ENCODE measurements at places on chromosomes 12 and 14.

DNA sequence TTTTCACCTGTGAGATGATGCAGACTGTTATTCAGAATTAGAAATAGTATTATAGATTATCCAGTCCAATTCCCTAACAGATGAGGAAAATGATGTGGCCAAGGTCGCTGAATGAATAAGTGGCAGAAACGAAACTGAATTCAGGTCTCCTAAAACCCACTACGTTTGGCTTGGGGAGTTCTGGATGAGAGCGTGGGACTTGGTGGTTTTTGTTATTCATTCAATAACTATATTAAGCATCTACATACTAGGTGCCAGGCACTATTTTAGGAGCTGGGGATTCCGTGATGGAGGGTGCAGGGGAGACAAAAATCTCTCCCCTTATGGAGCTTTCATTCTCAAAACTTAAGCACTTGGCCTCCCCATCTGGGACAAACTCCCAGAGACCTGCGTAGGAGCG, 813 bp upstream of the CCDC184 start:
- DNase-seq: no peak

- DNase-seq: no peak
Observed at GRCh38 chr14:100730581-100730980, 3.9 kb downstream of the DLK1 start.

DNA sequence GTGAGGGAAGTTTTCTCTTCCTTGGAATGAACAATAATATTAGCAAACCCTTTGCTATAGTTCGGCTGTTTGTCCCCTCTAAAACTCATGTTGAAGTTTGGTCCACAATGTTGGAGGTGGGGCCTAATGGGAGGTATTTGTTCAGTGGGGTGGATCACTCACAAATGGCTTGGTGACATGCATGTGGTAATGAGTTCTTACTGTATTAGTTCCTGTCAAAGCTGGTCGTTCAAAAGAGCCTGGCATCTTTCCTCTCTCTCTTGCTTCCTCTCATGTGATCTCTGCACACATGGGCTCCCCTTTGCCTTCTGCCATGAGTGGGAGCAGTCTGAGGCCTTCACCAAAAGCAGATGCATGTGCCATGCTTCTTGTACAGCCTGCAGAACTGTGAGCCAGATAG, 13.1 kb upstream of the PPP4R4 start:
- DNase-seq: no peak

GRCh38 chr12:54882079-54882478, 27.8 kb downstream of the MUCL1 start:
- no peak for DNase-seq

DNA sequence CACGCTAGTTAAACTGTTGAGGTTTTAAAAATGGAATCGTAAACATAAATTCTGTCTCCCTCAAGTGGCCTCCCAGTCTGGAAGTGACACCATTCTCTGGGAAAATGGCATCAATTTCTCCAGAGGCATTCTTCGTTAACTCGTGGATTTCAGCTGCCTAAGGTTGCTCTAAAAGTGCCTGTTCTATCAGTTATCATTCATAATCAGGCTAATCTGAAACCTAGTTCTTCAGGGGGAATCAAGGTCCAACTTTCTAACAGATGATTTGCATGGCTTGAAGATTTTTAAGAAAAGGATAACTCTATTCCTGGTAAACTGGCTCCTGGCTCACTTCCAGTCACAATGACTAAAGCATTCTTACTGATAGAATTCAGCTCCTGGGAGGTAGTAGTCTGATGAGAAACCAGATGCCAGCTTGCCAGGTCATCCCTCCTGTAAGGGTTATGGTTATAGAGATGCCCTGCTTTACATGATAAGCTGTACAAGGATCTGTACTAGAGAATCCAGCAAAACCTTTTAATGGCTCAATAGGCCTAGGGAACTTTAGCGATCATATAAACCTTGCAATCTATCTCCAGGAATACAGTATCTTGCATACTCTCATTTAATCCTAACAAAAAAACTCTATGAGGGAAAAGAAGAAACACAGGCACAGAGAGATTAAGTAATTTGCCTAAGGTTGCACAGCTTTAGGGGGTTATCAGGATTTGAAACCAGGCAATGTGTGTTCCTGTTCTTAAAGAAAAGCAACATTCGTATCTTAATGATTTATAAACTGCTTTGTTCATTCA, 1.5 kb downstream of the L3HYPDH start:
- peak; percentile 21 for DNase-seq

Data from NCI-H524 treated with DMSO at 0.1 percent for 48 hours (cell line).